ENCODE measurements at places on chromosomes 4 and X.

DNA sequence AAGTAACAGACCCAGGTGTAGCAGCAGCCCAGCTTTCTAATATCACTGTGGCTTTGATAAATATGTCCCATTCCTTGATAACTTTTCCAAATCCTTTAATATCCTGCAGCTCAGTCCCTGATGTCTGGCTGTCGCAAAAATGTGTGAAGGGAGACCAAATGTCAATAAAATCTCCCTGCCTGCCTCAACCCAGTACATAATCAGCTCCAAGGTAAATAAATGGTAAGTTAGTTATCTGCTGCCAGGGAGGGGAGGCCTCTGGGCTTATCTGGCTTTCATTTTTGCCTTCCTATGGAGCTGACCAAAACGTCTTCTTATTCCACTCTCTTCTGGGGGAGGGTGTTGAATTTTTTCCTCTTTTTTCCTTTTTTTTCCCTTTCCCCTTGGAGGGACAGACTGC is 630.6 kb downstream of the MID1IP1 start:
- DNase-seq = no peak

DNA sequence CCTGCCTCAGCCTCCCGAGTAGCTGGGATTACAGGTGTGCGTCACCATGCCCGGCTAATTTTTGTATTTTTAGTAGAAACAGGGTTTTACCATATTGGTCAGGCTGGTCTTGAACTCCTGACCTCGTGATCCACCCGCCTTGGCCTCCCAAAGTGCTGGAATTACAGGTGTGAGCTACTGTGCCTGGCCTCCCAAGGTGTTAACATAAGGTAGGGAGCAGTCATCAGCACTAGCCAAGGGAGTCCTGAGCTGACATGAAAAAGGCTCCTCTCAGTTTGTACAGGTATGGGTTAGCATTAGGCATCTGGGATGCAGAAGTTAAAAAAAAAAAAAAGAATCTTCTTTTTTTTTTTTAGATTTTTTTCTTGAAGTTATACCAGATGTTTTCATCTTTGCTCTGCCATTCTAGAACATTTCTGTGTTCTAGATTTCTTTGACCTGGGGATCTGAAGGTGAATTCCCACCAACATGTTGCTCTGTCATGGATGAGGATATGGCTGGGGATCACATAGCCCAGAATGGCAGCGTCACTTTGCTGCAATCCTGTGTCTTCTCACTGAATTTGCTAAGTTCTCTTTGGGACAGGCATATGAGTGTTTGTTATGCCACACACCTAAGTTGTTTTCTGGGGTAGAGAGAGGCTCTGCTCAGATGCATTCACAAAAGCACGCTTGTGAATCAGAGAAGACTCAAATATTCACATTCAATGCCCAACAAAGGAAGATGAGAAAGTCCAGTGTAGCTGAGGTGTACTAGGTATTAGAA is 24.4 kb upstream of the PLA2G12A start:
- no peak for DNase-seq

GRCh38 chr4:168183717-168184571 is 91.6 kb downstream of the ANXA10 start:
- DNase-seq = no peak

DNA sequence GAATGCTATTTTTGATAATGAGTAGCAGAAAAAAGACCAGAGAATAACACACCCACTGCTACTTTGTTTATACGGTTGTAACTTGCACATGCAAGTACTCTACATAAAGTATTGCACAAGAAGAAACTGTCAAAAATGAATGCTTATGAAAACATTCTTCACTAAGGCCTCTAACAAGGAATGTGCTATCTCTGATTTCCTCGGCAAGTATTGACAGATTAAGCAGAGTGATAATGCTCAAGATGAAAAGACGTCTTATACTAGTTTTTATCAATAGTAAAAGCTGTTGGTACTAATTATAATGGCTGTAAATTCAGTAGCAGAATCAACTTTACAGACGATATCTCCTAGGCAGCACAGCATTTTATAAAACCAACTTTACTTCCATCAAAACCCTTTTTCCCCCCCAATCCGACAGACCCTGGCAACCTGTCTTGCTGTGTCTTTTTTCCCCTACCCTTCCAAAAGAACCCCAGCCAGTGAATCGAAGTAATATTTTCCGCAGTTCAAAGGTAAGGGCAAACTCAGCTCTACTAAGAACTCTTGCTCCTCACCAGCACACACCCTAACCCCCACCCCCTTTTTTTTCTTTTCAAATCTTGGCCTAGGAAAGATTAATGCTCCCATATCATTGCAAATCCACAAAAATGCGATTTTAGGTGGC is 1.5 kb downstream of the FRYL start:
- DNase-seq = no peak

DNA sequence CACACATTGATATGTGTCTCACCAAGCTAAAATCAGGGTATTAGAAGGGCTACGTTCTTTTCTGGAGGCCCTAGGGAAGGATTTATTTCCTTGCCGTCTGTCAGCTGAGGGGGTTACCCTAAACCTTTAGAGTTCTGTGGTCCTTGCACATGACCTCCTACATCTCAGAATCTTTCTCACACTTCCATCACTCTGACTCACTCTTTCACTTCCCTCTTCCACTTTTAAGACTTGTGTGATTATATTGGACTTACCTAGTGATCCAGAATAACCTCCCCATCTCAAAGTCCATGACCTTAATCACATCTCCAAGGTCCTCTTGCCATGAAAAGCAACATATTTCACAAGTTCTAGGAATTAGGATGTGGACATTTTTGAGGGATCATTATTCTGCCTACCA is 53.6 kb upstream of the FUNDC1 start:
- no peak for DNase-seq

DNA sequence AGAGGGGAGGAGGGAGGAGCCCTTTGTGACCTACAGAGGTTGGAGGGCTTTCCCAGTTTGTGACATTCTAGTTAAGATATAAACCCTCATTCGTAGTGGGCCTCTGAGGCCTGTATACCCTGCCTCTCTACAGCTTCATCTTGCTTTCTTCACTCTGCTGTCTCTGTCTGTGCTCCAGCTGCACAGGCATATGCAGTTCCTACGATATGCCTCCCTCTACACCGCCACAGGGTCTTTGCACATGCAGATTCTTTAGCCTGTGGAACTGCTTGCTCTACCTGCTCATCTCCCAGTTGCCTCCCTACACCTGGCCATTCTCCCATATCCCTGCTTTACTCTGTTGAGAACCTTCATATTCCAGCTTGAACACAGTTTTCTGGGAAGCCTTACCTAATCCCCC is 38.1 kb downstream of the SLIT2 start:
- no peak for DNase-seq

GRCh38 chr4:55358668-55359067 is 12.6 kb downstream of the SRD5A3 start:
- no peak for DNase-seq

GRCh38 chr4:6134612-6135220 is 65.6 kb downstream of the JAKMIP1 start:
- DNase-seq = no peak

- DNase-seq = no peak
These were observed 16.7 kb upstream of the MCF2 start for GRCh38 chrX:139724626-139725025.

GRCh38 chrX:19624739-19625138 is 109.4 kb upstream of the MAP3K15 start:
- no peak for DNase-seq

GRCh38 chr4:62080431-62080830 is 880.3 kb downstream of the ADGRL3 start:
- no peak for DNase-seq

- no peak for DNase-seq
These were observed 192.0 kb downstream of the PPP3CA start for GRCh38 chr4:101155368-101155767.

- DNase-seq = no peak
These were observed 94.2 kb downstream of the TENM3 start for GRCh38 chr4:182337366-182337765.

GRCh38 chr4:141486375-141486997 is 149.9 kb upstream of the IL15 start:
- DNase-seq = no peak

DNA sequence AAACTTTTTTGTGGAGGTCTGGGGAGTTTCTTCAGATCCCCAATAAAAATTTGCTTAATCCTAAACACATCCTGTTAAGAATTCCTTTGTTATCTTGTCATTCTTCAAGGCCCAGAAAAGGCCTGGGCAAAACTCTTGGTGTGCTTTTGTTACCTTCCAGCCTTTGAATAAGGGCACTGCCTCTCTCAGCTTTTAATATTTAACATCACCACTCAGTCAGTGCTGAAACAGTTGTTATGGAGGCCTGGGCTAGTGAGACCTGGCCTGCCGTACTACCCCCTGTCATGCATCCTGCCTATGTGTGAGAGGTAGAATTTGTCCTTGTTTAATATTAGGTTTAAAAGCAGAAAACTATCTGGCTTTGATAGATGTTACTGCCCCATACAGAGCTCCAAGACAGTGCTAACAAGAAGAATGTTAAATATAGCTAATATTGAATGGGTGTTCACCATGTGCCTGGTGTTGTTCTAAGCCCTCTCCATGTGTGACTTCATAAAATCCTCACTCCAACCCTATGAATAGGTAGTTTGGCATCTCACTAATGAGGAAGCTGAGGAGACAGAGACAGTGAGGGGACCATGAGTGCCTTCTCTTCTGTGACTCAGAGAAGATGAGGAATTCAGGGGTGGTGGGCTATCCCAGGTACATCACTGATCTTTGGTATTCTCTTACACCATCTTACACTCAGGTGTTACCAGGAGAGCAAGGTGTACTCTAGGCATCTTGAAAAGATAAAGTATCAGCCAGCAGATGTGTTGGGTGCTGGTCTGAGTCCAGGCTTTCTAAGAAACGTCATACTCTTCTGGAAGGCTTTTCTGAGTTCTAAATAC is 6.2 kb downstream of the PPP1R2C start:
- no peak for DNase-seq

DNA sequence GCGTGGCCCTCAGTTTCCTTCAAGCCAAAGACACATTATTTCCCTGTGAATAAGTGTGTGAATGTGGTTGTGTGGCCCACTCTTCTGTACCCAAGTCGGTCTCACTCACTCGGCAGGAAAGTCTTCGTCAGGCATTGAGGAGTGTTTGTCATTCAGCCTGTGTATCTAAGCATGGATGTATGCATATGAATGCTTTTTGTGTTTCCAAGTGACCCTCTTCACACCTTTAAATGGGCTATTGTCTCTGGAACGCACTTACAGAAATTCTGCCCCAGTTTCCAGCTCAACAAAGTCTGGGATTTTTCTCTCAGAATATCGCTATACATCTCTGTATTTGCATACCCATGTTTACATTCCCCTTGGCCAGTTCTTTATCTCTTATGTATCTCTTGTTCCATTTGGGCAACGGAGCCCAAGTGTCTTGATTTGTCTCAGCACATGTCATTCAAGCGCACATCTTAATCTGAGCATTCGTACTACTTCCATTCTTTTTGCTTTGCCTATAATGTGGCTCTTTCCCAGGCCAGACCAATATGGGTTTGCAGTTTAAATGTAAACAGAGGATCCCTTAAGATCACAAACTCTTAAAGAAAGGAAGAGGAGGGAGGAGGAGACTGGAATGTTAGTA is 4.8 kb downstream of the BCOR start:
- DNase-seq = no peak

DNA sequence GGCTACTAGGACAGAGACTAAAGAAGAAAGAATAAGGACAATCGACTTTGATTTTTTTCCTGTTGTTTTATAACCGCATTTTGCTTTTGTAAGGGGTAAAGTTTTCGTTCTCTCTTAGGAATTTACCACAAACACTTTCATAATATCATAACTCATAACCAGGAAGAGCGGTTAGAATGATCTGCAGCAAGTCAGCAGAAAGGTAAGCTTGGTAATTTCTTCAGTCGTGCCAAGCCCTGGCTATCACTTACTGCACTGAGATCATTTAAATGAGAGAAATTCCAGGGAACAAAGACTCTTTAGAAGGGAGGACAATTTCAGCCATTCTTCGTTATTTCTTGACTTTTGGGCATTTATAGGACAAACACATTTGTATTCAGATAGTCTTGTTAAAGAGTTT is 258.1 kb downstream of the UNC5C start:
- DNase-seq = no peak

DNA sequence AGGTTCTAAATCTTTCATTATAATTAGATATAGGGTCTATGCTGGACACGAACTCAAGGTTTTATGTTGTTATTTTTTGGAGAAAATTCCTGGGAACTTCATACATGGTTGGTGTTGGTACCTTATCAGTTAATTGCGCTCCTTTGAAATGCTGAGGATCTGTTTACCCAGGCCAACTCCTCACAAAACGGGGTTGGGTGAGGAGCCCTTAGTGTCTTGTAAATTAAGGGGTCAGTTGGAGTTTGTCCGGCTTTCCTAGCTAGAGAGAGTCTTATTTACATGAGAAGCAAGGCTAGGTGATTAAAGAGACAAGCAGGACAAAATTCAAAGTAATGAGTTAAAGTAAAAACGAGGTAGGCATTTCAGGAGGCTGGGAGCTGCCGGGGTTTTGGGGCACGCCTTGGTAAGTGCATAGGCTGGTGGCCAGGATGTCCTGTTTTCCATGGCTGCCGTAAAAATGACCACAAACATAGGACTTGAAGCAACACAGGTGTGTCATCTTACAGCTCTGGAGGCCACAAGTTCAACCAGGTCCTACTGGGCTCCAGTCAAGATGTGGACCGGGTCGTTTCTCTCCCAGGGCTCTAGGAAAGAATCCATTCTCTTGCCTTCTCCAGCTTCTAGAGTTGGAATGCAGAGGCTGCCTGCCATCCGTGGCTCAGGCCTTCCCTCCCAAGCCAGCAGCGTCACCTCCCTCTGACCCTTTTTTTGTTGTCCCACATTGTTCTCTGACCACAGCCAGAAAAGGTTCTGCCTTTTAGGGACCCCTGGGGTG is 19.8 kb downstream of the PSAPL1 start:
- no peak for DNase-seq

DNA sequence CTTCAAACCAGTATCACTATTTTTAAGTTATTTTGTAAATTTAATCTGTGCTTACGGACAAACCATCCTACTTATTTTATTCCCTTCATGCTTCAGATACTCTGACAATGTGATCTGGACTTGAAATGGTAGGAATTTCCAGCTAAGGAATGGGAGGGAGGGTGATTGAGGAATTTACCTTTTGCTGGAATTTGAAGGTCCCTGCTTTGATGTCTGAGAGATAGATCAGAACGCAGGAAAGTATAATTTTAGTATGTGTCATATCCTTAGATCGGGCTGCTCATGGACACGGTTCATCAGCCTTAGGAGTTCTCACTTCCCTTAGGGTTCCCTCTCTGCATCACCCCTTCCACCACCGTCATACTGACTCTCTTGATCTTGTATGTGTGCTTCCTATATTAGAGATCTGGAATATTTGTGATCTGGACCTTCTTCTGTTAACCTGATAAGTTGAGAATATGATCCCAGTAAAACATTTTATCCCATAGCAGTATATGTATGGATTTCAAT is 16.8 kb downstream of the OCRL start:
- DNase-seq = no peak

Data from activated CD4-positive, alpha-beta T cell treated with anti-CD3 and anti-CD28 coated beads for 1 hour (primary cell).